ENCODE measurements at places on chromosomes 2 and 18.
A peak's percentile ranks its signal among the peaks of the same experiment; 100 is the strongest.

- peak; percentile 34 for DNase-seq
Observed at GRCh38 chr18:74896390-74896991, 298.8 kb downstream of the ZNF407 start.

DNA sequence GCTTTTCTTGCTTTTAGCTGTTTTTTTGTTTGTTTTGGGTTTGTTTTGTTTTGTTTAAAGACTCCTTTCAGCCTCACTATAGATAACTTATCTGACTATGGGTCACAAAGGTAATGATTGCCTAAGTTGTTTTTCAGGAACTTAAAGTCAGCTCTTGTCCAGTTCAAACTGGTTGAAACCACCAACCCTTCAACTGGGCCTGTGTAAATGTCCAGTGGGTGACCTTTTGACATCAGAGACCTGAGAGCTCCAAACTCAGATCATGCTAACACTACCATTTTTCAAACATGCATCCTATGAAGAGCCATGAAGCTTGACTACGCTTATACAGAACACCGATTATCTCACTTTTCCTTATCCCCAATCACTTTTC lies 144.6 kb upstream of the RMP24 start:
- no peak for DNase-seq

DNA sequence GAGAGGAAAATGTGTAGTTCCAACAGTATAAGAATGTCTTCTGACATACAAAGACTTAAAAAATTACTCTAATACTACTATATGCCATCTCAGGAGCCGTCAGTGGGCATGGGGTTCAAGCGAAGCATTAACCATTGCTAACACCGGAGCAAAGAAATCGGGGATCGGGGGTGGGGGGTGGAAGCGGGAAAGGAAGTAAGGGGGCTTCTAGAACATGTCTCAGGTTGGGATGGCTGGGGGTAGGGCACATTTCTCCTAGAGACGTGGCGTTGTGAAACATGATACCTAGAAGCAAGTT lies 702 bp downstream of the LMAN1 start:
- peak; percentile 75 for DNase-seq

- DNase-seq: no peak
Observed at GRCh38 chr2:178845566-178846457, 38.6 kb upstream of the TTN start.

DNA sequence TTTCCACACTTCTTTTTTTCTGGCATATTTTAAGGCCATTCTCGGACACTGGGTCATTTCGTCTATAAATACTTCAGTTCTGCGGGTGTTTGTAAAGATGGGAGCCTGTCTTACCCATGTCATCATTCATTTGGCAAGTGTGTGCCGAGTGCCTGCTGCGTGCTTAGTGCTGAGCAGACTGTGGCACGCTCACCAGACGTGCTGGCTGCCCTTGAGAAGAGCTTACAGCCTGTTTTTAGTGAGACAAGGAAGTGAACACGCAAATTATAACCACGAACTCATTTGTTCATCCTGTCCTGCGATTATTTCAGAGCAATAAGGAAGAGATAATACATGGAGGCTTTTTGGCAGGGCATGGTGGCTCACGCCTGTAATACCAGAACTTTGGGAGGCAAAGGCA lies 10.4 kb upstream of the STON1 start:
- DNase-seq: no peak
